ENCODE measurements at places on chromosomes 3 and 15. TPM values are rescaled to one million over a fixed set of nuclear protein-coding genes. Genes with fewer than 3 reads are reported as not detected.

The C3orf49 gene
- not detected for total RNA-seq

The AGBL1 gene
- not detected for total RNA-seq

The TM4SF18 gene
- total RNA-seq: 1.2 TPM

The ARGFX gene
- total RNA-seq: not detected

The RPL4 gene
- total RNA-seq: 5,893 TPM

The PLSCR2 gene
- total RNA-seq: not detected

The ABHD6 gene
- total RNA-seq: 4.4 TPM

The KIF7 gene
- total RNA-seq: 27.4 TPM

The KBTBD12 gene
- not detected for total RNA-seq

The MIX23 gene
- 16.3 TPM for total RNA-seq
